ENCODE measurements at places on chromosomes 13 and 19.

- no peak for DNase-seq
Observed at GRCh38 chr13:49649244-49649962, 21.1 kb downstream of the ARL11 start.

- no peak for DNase-seq
Observed at GRCh38 chr13:51361106-51361505, 21.6 kb downstream of the SERPINE3 start.

DNA sequence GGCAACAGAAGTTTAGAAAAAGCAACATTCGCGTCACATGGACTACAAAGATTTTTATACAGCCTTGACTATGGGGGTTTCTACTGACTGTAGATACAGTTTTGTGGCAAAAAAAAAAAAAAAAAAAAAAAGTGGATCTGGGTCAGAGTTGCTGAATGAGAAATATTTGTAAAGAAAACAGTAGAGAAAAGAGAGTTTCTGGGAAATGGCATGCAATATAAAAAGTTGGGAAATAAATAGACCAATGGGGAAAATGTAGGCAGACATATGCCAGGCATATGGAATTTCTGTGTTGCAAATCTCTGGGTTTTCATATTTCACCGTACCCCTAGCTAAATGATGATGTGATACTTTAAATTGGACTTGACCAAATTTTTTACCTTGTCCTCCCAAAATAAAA is 315.3 kb downstream of the EFNB2 start:
- DNase-seq: no peak

DNA sequence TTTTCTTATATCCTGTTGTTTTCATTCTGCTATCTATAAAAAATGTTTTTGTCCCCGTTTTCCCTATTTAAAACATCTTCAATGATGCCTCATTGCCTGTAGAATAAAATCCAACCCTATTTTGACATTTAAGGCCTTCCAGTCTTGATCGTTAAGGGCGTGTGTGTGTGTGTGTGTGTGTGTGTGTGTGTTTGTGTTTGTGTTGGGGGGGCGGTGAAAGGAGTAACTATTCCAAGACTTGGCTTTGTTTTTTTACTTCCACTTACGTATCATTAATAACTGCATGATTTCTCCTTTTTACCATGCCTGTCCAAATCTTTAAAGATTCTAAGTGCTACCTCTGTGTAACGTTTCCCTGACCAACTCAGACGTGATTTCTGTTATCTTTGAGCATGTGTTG is 784 bp downstream of the PIBF1 start:
- DNase-seq: no peak

GRCh38 chr13:43686557-43686956 is 100.2 kb downstream of the ENOX1 start:
- DNase-seq: no peak

- DNase-seq: peak; percentile 28
Observed at GRCh38 chr13:98576200-98576945, 534 bp downstream of the STK24 start.

DNA sequence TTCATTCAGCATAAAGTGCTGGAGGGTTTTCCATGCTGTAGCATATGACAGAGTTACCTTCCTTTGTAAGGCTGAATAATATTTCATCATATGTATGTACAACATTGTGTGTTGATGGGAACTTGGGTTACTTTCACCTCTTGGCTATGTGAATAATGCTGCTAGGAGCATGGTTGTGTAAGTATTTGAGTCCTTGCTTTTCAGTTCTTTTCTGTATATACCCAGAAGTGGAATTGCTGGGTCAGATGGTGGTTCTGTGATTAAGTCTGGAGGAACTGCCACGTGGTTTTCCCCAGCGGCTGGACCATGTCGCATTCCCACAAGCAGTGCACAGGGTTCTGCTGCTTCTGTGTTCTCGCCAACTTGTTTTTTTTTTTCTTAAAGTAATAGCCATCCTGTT is 101.2 kb upstream of the TEX29 start:
- no peak for DNase-seq

DNA sequence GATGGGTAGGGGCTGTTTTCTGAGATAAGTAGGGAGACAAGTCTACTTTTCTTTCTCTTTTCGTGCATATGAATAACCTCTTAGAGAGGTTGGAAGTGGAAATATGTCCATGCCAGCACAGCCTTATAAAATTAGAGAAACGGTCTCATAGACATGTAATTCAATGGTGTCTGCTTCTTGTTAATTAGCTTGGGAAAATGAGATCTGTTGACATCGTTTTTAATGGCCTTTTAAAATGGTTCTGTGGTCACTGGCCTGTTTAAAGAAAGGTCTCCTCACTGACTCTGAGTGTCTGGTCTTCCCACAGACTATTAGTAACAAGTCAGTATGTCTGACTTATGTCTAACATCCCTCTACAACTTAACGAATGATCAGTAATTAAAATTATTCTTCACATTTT is 487.1 kb downstream of the SLITRK6 start:
- DNase-seq: no peak

DNA sequence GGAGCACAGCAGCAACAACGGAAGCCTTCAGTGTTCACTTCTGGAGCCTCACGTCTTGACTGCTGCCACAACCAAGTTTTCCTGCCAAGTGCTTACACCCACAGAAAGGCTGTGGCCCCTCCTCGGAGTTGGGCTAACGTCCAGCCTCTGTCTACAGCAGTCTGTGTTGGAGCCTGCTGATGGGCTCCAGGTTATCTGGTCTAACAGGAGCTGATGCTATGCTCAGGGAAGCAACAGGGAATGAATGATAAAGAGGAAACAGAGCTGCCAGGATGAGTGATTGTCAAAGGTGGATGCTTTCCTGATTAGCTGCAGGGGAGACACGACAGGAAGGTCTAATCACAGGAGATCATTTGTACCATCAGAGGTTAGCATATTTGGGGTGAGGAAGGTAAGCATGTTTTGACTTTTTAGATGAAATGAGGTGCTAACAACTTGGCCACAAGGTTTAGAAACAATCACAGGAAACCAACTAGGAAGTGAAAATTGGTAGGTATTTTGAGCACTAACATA is 53.8 kb upstream of the RCBTB2 start:
- no peak for DNase-seq

DNA sequence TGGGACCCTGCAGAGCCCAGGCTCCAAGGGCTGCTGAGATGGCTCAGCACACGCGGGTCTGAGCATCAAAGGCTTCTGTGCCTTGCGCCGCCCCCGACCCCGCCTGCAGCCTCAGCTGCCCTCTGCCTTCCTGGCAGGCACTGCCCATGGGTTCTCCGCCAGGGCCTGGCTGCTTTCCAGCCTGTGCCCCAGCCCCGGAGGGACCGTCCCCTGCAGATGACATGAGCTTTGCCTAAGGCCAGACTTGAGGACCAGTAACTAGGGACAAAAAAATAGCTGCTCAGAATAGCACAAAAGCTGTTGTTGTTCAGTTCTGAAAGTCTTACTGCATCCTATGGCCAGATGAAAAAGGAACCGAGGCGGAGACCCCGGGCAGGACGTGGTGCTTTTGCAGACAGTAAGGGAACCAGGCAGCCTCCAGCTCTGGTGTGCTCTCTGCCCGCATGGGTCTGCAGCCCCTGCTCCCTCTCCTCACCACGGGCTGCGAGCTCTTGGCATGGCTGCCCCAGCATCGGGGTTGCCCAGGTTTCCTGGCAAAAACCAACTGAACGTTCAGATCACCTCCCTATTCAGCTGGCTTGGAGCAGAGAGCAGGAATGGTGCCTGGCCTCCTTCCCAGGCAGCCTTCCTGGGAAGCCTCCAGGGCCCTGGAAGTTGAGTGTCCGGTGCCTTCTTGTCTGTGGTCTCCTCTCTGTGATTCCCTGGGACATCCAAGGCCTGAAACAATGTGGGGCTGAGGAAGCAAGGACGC is 12.5 kb upstream of the CFAP97D2 start:
- no peak for DNase-seq

- no peak for DNase-seq
Observed at GRCh38 chr13:30808600-30808999, 73.3 kb downstream of the ALOX5AP start.

GRCh38 chr19:1648920-1649541 is 3.4 kb downstream of the TCF3 start:
- no peak for DNase-seq

Data from effector CD4-positive, alpha-beta T cell (primary cell).